ENCODE measurements at places on chromosomes 11 and 22.

- DNase-seq, result no peak
Measured at GRCh38 chr11:125626288-125626950, 1.5 kb downstream of the CHEK1 start.

GRCh38 chr11:115255006-115255762 is 249.0 kb downstream of the CADM1 start:
- no peak for DNase-seq

- DNase-seq, result no peak
Measured at GRCh38 chr11:34331736-34332135, 26.1 kb downstream of the ABTB2 start.

DNA sequence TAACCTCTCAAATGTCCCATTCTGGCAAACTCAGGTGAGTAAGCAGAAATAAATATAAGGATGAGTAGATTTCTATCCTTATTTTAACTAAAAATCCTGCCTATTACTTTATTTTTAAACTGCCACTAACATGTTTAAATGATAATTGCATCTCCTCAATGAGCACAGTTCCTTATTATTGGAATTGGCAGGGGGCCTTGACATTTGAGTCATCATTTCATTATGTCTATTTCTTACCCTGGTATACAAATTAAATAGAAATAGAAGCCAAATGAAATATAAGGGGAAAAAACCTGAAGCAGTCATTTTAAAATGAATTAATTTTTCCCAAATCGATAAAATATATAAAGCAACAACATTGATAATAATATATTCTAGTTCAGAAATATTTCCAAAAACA is 81.2 kb downstream of the GUCY1A2 start:
- DNase-seq, result no peak

GRCh38 chr11:65487467-65488272 is 11.2 kb upstream of the MALAT1 start:
- no peak for DNase-seq

- DNase-seq, result no peak
Measured at GRCh38 chr22:22954656-22955055, 67.0 kb downstream of the IGLL5 start.

GRCh38 chr22:31282748-31283468 is 9.4 kb downstream of the PIK3IP1 start:
- no peak for DNase-seq

GRCh38 chr11:26703411-26704191 is 18.3 kb downstream of the SLC5A12 start:
- DNase-seq, result no peak

GRCh38 chr11:8289492-8289918 is 25.8 kb upstream of the LMO1 start:
- DNase-seq, result no peak

GRCh38 chr11:47437746-47438418 is 11.1 kb downstream of the RAPSN start:
- no peak for DNase-seq

GRCh38 chr11:73240190-73240781 is 22.2 kb downstream of the P2RY2 start:
- DNase-seq, result no peak

- no peak for DNase-seq
Measured at GRCh38 chr11:122242731-122243130, 126.7 kb upstream of the BLID start.

DNA sequence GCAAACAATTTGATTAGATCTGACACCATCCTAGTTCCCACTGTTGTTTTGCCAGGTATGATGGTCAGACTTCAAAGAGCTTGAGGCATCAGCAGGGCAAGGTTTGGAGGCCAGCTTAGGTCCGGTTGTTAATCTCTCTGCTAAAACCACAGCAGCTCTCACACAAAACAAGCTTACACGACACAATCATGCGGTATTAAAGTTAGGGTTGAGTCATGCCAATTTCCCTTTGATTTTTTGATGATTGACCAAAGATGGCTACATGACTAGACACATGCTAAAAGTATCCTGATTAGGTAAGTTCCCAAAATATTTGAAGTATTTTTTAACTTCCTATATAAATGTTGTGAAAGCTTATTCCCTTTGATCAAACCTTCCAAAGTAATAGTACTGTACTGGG is 145.9 kb downstream of the ELP4 start:
- no peak for DNase-seq

DNA sequence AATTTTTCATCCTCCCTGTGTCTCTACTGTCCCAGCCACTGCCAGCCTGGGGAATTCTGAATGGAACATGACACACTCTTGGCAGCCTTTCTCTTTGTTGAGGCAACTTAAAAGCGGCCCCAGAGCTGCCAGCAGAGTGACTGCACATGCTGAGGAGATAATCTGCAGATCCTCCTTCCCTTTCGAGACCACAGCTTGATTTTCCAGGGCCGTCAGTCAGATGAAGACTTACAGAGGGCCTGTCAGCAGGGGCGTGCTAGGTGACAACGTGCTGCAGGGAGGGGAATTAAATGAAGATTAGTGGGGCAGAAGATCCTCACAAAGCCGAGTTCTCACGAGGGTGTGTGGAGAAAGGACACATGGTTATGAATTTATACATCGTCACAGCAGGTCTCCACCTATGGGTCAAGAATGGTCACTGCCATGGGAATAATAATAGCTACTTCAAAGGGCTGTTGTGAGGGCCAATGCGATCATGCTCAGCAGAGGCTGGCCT is 193.5 kb upstream of the PITPNB start:
- DNase-seq, result no peak

- DNase-seq, result no peak
Measured at GRCh38 chr11:33802194-33802950, 28.1 kb upstream of the FBXO3 start.

- DNase-seq, result no peak
Measured at GRCh38 chr11:100670140-100670539, 16.9 kb upstream of the ARHGAP42 start.

DNA sequence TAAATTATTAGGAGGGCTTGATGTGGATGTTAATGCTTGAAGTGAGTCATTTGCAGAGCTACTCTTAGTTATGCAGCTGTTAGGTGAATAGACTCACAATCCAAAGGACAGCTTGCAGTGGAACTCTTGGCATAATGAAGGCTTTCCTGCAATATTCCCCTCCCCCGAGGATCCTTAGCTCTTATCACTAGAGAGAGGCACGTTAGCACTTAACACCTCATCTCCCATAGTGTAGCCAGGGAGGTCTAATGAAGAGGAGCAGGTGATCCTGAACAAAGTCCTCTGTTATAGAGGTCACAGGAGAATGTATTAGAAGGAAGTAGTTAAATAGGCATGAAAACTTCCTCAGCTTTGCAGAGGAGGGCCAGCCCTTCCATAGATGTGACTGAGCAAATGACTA is 919.2 kb upstream of the FAT3 start:
- no peak for DNase-seq

- DNase-seq, result no peak
Measured at GRCh38 chr11:69120096-69120875, 35.4 kb upstream of the SMIM38 start.

- DNase-seq, result no peak
Measured at GRCh38 chr11:95849087-95849825, 59.0 kb downstream of the CEP57 start.

- no peak for DNase-seq
Measured at GRCh38 chr11:108137212-108137611, 15.8 kb downstream of the ACAT1 start.

DNA sequence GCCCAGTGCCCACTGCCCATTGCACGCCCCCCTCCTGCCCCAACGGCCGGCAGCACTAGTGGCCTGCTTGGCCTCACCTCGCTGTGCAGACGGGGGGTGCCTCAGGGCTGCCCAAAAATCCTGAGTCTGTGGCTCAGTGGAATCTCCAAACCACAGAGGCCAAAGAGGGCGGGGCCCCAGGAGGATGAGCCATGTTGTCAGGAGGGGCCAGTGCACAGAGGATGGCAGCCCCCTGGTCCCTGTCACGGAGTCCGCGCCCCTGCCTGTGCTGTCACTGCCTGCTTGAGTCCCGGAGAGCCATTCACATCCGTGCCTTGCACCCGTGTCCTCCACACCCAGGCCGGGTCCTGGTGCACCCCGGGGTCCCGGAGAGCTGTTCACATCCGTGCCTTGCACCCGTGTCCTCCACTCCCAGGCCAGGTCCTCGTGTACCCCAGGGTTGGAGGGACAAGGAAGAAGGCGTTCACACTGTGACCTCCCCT is 36.4 kb upstream of the MUC5AC start:
- DNase-seq, result no peak

DNA sequence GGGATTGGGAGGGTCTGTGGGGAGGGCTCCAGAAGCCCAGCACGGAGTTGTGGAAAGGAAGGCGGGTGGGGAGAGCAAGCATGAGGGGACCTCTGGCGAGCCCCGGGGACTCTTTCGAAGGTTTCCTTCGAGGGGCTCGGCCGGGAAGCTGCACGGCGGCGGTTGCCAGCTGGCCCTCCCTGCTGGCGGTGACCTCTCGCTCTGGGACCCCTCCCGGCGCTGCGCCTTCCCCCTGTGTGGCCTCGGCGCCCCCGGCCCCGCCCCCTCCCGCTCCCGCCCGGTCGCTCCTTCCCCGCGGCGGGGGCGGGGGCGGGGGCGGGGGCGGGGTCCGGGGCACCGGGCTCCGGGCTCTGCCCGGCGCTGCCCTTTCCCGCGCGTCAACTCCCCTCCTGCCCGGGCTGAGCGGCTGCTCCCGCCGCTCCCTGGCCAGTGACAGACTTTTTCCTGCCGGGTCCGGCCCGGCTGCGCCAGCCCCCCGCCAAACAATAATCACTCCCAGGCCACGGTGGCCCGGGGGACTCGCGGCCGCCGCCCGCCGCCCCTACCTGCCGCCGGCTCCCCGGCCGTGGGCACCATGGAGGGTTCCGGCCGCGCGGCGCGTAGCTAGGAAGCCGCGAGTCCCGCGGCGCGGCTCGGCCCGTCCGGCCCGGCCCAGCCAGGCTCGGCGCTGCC is 941 bp downstream of the CLCF1 start:
- no peak for DNase-seq

DNA sequence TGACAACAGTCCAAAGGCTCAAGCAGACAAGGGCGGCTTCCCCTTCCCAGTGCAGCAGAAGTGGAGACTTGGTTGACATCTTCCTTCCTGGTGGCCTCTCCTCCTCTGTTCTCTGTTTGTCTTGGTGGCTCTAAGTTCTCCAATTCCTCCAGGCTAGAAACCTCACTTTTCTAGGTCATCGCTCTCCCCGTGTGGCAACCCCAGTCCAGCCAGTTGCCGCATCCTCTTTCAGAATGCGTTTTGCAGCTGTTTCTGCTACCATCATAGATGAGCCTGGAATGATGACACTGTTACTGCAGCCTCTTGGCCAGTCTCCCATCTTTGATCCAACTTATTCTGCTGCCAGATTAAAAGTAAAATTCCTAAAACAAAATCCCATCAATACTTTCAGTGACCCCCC is 201.5 kb downstream of the TRIM29 start:
- no peak for DNase-seq

- DNase-seq, result no peak
Measured at GRCh38 chr22:36755316-36755715, 20.6 kb downstream of the IFT27 start.

GRCh38 chr11:134312807-134313206 is 19.0 kb upstream of the GLB1L2 start:
- no peak for DNase-seq

DNA sequence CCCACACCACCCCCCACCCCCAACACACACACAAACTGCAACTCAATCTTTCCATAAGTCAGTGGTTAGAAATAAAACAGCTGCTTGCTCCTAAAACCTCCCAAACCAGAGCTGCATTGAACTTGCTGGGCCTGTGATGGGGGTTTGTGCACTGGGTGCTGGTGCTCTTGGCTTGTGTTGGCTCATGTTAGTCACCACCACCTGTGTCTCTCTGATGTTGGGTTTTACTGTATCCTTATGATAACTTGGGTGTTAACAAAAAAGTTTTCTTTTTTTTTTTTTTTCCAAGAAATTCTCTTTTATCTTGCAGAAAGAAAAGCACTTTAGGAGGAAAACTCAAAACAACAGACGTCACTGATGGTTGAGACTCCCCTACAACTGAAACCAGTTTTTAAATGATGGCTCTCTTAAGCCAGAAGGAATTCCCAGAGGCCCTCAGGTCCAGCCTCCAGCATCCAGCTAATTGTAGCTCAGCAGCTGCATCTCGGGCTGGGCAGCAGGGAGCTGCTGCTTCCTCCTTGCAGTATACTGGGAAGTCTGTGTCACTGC is 79.9 kb upstream of the DRD2 start:
- no peak for DNase-seq

DNA sequence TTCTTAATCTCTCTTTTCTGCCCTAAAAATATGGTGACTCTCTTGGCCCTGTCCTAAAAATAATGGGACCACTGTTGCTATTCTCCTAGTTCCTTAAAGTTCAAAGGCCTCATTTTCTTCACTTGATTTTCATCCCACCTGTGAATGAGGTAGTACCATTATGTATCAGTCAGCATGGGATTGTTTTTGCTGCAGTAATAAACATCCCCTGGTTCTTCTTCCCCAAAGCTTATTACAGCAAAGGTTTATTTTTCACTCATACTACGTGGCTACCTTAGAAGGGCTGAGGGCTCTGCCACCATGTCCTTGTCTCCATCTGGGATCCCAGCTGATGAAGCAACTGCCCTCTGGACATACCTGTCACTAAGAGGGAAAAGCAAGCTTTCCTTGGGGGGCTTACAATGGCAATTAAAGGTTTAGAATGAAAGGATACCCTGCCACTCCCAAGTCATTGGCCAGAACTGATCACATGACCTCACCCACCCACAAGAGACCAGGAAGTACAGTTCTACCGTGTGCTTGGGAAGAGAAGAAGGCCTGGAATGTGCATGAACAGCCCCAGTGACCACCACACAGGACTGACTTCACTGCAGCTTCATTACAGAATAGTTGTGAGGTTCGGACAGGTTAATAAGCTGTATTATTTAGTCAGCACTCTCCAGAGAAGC is 7.8 kb downstream of the TTC38 start:
- no peak for DNase-seq

DNA sequence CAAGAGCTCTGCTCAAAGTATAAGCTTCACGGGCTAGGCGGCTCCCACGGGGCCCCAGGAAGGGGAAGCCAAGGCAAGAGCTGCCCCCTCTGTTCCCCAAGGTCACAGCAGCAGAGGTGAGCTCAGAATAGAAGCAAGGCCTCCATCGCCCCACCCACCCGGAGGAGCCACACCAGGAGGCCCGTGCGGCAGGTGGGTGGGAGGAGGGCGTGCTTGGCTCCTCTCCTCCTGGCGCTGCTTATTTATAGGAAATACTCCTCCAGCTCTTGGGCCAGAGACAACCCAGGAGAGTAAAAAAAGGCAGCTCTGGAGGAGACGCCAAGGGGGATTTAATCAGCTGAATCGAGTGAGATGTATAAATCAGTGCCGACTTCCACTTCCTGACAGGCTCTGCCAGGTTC is 87.8 kb downstream of the FEZ1 start:
- no peak for DNase-seq

GRCh38 chr22:19174106-19175025 is 4.2 kb downstream of the SLC25A1 start:
- no peak for DNase-seq

- no peak for DNase-seq
Measured at GRCh38 chr11:60899046-60899936, 7.1 kb downstream of the PRPF19 start.

DNA sequence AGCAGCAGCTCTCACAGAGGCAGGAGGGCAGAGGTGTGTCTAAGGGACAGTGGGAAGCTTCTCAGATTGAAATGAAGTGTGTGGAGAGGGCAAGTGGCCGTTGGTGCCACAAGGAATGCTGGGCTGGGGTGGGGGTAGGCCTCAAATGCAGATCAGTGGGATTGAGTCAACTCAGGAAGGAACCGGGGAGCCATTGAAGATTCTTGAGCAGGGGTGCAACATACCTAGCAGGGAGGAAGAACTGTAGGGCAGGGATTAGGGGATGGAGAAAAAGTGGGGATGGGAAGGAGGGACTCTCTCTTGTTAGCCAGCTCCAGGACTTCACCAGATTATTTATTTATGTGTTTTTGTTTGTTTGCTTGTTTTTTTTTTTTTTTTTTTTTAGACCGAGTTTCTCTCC is 2.9 kb upstream of the SEC14L2 start:
- no peak for DNase-seq

Measured in cortex of kidney (tissue), 1 donor.